ENCODE measurements at places on chromosomes 2 and 18.

DNA sequence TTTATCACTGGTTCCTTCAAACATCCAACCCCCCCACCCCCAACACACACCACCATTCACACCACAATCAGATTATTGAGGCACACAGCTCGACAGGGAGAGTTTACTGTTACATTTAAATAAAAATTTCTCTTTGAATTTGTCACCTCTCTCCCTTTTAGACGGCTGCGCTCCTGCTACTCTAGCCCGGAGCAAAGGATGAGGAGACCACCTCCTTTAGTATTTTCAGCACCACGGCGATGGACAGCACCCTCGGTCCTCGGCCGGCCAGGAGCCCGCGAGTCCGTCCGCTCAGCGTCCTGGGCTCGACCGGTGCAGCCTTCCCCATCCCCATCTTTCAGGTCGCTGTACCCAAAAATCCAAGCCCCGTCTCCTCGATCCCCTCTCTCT, 892 bp downstream of the CELF4 start:
- no peak for DNase-seq

- DNase-seq = no peak
Observed at GRCh38 chr18:62771494-62772270, 56.3 kb downstream of the PHLPP1 start.

DNA sequence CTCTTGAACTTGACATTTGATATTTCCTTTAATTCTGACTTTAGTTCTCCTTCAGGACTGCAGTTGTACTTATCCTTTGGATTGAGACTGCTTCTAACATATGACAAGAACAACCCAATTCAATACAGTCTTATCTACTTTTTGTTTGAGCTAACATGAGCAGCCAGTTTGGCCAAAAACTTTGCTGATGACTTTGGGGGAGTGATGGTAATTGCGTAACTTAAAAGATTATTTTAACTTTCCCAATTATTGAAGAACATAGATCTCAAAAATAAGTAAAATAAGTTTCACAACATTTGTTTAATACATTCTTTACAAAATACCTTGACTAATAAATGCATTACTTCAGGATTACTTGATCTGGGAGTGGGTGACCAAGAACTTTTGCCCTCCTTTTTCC, 1311.1 kb upstream of the NRXN1 start:
- DNase-seq = no peak

DNA sequence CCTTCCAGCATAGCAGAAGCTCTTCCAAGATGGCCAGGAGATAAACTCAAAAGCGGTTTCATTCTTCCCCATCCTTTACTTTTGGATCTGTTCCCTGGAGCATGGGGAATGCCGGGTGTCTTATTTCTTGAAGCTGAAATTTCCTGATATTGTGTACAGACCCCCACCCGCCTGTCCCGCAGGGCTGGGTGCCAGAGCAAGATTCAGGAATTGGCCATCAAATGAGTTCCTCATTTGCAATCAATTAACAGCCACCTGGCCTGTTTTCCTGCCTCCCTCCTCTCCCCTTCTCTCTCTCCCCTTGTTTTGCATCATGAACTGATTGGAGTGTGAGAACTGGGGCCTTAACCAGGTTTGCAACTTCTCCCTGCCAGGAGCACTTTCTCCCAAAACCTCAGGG, 202.1 kb downstream of the SH3RF3 start:
- no peak for DNase-seq

- DNase-seq = no peak
Observed at GRCh38 chr18:54999016-54999415, 39.8 kb upstream of the CCDC68 start.

Measured in dorsolateral prefrontal cortex (tissue), 122 donors.